ENCODE measurements at places on chromosomes 12 and 14.

DNA sequence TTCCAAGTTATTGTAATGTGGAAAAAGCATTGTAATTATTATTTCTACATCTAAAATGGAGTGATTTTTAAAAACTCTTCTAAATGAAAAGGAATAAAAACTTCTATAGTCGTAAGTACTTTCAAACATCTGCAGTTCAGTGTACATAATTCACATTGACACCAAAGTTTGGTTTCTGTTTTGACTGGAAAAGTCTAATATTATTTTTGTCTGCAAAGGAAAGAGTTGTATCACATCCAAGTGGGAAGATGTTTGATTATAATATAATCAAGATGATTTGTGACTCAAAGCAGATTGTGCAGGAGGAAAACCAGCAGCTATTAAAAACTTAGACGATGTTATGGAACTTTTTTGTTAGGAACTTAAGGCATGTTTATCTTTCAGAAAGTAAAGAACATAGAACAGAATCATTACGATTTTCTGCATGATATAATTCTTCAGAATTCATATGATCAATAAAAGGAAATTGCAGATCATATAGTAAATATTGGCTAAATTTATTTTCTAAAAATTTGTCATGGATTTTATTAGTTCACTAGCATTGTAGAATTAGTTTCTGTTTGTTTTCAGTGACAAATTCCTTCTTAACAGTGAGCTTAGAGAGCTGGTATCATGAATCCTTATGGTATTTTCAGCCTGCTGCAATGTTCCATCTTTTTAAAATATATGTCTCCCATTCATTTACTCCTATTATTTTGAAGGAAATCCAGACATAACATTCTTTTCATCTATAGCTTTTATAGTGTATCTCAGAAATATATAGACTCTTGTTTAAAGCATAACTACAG lies 145.8 kb downstream of the MIPOL1 start:
- DNase-seq: no peak

DNA sequence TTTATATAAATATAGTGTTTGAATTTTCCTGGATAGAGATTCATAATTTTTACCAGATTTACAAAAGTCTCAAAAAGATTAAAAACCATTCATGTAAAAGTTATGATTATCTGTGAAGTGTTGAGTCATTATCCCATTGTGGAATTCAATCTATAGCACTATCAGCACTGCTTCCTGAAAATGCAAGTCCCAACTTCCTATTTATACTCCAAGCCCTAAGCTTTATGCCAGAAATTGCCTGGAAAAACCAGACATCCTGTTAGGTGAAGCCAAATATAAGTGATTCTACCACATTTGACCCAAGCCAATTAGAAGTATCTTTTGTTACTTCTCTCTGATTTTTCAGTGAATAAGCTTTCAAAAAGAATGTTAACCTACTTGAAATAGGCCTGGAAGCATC lies 129.1 kb downstream of the GPR135 start:
- DNase-seq: no peak

GRCh38 chr12:90211017-90211416 lies 502.4 kb upstream of the ATP2B1 start:
- DNase-seq: no peak

GRCh38 chr14:30443368-30444007 lies 115.5 kb upstream of the G2E3 start:
- no peak for DNase-seq

DNA sequence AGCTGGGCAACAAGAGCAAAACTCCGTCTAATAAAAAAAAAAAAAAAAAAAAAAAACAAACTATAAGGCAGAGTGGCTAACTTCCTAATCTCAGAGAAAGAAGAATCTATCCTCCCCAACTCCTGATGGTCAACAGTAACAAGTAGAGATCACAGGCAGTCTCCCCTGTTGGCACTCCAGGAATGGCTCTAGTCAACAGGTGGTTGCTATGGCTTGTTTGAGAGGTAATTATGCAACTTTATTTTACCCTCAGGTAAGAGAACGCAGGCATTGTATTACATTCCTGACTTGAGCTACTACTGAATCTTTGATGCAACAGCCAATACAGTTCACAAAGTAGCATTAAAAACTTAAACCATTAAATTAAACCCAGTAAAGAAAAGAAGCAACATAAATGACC lies 180.3 kb downstream of the DICER1 start:
- no peak for DNase-seq

- DNase-seq: no peak
Measured at GRCh38 chr12:1864867-1865266, 44.5 kb downstream of the LRTM2 start.

DNA sequence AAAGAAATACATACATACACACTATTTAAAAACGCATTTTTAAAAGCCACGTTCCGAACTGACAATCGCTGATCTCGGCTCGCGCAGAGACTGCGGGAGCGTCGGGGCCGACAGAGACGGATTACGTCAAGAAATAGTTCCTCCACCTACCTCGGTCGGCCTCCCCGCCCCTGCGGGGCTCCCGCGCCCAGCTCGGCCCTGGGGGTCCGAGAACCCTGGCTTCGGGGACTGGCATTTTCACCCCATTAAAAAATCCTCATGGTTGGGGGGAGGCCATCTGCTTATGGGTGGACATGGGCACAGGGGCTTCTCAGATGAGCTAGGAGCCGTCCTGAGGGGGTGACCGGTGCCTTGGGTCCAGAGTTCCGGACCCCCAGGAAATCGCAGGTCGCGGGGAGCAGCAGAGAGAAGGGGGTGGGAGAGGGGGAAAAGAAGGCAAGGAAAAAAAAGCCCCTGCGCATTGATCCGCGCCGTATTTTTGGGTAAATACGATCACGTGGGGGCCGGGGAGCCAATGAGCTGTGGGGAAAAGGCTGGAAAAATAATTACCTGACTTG lies 324 bp upstream of the HOXC9 start:
- DNase-seq: no peak

DNA sequence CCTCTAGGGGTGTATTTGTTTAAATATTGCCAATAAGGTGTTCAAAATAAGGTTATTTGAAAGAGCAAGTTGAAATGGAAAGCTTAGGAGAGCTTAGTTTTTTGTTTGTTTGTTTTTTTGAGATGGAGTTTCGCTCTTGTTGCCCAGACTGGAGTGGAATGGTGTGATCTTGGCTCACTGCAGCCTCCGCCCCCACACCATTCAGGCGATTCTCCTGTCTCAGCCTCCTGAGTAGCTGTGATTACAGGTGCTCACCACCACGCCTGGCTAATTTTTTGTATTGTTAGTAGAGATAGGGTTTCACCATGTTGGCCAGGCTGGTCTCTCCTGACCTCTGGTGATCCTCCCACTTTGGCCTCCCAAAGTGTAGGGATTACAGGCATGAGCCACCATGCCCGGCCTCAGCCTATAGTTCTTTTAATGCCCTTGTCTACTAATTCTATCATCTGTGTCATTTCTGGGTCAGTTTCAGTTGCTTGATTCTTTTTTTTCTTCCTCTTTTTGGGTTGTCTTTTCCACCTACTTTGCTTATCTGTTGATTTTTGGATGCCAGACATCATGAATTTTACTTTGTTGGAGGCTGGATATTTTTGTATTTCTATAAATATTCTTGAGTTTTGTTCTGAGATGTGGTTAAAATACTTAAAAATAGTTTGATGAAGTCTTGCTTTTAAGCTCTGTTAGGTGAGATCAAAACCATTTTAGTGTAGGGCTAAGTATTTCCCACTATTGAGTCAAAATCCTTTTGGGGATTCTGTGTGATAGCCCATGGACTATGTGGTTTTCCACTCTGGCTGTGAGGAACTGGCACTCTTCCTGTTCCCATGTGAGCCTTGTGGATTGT lies 18.7 kb downstream of the RCOR1 start:
- no peak for DNase-seq

GRCh38 chr12:27081668-27082111 lies 688 bp downstream of the C12orf71 start:
- DNase-seq: no peak

DNA sequence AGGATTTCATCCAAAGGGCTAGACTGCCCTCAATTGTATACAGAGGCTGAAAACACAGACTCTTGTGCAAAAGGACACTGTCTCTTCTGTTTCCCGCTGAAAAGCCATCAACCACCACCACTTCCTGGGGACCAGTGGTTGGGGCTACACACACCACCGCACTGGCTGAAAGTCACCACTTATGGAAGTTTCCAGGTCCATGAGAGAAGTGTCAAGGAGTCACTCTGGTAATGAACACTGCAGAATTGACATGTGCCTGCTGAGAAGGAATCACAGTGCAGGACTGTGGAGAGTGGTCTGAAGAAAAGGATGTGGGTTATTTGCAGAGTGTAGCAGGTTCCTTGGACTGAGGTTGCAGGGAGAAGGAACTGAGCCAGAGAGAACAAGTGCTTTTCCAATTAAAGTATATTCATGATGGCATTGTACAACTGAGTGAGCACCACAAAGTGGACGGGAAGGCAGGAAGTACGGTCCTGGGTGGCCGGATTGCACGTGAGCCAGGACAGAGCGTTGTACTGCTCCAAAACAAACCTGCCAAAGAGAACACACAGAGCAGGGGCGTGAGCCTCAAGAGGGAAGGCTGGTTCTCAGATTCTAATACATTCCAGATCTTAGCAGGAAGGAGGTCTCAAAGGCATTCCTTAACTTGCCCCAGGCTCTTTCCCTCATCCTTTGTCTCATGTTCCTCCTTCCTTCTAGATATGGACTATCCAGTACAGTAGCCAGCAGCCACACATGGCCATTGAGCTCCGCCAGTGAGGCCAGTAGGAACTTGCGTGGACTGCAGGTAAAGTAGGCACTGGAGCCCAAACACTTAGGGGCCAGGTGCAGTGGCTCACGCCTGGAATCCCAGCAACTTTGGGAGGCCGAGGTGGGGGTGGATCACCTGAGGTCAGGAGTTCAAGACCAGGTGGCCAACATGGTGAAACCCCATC lies 316.4 kb downstream of the MED13L start:
- no peak for DNase-seq

Measured in SIG-M5 (cell line).